GM12892 (cell line): ENCODE measurements at places on chromosomes 11 and 22.

DNA sequence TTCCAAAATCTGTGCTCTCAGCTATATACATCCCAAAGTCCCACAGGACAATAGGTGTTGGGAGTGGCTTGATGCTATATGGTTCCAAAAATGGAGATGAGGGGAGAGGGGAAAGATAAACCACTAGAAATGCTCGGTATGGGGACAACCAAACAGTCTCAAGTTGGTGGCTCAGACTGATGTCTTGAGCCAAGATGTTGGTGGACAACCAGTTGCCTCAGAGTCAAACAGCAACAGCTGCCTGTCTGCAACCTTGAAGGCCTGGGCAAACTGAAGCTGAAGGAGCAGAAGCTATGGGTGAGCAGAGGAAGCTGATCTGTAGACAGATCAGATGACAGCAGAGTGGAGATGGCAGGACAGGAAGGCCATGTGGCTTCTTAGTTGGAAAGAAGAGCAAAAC lies 4.0 kb downstream of the RRP8 start:
- DNase-seq = no peak

DNA sequence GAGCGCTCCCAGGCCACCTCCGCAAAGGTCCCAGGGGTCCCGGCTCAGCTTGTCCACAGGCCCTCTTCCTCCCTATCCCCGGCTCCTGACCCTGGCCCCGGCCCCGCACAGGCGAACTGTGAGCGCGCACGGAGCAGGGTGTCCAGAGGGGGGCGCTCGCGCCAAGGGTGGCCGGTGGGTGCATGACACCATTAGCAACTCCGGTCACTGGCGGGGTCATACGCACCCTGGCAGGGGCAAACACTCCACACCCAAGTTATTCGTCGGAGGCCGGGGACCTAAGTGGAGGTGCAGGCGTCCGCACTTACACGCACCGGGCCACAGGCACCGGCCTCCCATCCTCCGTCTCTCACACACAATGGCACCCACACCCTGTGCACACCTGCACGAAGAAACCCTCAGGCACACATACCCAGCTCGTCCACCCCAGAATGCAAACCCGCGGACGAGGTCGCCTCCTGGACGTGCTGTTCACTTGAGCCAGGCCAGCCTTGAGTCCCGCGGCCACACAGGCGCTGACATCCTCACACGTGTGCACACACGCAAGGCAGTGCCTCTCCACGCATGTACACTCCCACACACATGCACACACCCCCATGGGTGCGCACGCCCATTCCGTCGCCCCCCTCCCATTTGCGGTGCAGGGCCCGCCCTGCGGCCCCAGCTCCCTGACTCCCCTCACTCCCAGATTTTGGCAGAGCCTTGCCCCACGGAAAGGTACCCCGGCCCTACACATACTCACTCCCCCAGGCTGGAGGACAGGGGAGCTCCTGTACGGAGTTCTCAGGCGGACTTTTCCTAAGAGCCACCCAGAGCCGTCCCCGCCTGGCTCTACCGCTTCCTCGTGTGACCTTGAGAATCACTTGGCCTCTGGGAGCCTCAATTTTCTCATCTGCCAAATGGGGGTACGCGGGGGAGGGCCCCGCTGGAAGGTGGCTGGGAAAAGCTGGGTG lies at the start of gene RASGRP2:
Gene RASGRP2, minus strand, starts transcription at position 552 of the 953 bp plus-strand sequence. CDS start 1,276 bp downstream, outside the sequence.
- no peak for DNase-seq

- no peak for DNase-seq
Observed at GRCh38 chr11:42407341-42407740, 904.5 kb upstream of the API5 start.

- no peak for DNase-seq
Observed at GRCh38 chr22:43428521-43428920, 16.7 kb downstream of the MPPED1 start.

- no peak for DNase-seq
Observed at GRCh38 chr22:48821727-48822126, 1005.9 kb downstream of the BRD1 start.

DNA sequence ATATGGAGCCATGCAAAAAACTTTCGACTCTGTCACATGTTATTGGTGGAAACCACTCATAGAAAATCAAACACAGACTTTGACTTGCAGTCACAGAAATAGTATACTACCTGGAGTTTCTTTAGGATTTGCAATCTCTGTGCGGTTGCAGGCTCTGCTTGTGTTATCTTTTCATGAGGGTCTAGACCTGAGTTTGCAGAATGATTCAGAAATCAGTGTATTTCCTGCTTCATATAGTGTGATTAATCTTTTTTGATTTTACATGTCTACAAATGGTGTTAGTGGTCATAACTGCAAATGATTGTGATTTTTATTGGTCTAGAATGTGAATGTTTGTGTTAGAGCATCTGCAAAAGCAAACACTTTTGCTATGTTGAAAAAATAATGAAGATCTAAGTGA lies 690.2 kb downstream of the NTM start:
- DNase-seq = no peak

DNA sequence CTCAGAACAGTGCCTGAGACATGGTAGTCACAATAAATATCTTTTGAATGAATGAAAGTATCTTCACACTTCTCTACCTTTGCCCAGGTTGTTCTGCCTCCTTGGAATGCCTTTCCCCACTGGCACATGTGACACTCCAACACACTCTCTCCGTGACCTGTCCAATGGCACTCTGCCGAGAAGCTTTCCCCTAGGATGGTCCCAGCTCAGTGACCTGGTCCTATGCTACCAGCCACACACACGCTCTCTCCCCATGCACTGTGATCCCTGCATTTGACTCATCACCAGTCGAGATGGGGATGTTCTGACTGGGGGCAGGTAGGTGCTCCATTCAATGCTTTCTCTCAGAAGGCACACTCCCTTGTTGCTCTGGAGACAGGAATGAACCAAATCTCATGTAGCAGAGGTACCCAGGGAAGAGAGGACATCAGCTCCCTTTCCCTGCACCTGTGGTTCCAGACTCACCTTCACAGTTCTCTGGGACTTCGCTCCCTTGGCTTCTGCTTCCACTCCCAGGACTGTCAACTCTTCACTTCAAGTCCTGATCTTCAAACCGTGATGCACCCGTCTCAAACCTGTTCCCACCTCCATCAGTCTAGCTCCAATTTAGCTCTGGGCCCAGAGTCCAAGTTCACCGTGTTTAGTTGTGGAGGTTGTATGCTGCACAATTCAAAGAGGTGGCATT lies 30.7 kb upstream of the LMO1 start:
- DNase-seq = no peak

DNA sequence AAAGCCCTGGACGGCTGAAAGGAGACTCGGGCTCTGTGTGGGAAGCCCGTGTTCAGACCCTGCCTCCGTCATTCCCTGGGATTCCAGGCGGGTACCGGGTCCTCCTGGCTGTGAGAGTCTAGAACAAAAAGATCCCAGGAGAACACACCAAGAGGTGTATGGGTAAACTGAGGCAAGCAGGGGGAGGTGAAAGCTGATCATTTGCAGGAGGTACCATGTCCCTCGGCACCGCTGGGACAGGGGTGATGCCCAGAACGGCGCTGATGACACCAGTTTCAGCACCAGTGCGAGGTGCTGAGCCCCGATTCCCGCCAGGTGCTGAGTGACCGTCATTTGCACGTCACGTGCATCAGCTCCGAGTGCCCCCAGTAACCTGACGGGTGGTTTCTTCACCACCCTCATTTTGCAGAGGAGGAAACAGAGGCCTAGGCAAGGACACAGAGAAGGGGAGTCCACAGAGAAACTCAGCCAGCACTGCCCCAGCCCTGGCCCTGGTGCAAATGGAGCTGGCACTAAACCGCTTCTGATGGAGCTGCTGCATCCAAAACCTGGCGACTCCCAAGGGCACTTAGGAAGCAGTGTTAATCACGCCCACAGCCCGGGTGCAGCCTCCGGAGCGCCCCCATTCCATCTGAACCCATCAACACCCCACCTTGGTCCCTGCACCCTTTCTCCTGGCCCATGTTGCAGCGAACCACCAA lies 16.8 kb downstream of the MACROD1 start:
- no peak for DNase-seq

DNA sequence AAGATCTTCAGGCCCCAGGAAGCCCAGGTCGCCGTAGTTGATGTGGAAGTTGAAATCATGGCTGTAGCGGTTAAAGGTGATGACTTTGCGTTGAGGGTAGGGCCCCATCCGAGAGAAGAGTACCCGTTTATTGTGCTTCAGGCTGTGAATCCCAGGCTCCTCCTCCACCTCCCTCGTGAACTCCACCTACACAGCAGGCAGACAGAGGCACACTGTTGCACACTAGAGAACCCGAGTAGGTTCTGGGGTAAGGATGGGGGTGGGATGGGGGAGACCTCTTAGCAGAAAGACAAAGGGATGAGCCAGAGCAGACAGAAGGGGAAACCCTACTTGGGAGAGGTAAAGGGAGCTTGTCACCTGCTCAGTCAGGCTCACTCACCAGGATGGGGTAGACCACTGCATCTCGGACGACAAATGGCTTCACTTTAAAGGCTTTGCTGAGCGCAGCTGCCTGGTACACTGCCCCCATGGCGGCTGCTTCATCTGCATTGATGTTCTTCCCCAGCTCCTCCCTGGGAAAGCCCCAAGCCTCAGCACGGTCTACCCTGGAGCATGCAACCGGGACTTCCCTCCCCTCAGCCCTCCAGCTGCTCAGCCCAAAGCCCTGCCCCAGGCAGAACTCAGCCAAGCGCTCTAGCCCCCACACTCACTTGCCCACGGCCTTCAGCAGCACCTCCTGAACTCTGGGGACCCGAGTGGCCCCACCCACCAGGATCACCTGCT lies 5.4 kb downstream of the HYOU1 start:
- DNase-seq = no peak

GRCh38 chr11:17471501-17471900 lies 5.1 kb downstream of the ABCC8 start:
- no peak for DNase-seq

DNA sequence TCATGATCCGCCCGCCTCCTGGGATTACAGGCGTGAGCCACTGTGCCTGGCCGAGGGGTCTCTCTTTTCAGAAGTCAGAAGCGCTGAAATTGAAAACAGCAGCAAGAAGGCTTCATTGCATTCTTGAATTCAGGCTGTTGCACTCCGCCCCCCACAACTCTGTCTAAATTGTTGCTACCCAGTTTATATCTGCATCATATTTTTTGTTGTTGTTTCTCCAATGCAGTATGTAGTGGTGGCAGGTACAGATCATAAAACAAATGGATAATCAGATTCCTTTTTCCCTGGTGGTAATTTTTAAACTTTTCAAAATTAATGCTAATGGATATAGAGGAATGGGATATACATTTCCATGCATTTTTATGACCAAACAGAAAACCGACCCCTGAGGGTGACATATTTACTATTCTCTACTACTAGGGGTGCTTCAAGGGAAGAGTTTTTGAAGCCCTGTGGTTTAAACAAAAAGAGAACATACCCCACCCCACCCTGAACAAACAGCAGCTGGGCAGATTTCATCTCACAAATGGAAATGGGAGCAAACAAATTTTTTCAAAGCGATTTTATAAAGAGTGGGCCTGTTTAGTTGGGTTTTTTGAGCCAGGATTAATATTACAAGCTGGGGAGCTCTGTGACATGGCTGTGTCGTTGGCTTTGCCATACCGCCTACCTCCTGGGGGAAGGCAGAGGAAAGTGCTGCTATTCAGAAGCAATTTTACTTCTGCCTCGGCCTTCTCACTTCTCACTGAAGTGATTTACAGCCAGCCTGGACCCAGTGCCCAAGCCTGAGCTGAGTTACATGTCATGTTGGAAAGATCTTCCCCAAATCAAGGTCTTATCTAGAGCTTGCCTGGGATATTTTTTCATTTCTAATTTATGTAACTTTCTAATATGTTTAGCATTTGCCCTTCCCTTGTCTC lies 16.0 kb upstream of the TMA7B start:
- DNase-seq = no peak

DNA sequence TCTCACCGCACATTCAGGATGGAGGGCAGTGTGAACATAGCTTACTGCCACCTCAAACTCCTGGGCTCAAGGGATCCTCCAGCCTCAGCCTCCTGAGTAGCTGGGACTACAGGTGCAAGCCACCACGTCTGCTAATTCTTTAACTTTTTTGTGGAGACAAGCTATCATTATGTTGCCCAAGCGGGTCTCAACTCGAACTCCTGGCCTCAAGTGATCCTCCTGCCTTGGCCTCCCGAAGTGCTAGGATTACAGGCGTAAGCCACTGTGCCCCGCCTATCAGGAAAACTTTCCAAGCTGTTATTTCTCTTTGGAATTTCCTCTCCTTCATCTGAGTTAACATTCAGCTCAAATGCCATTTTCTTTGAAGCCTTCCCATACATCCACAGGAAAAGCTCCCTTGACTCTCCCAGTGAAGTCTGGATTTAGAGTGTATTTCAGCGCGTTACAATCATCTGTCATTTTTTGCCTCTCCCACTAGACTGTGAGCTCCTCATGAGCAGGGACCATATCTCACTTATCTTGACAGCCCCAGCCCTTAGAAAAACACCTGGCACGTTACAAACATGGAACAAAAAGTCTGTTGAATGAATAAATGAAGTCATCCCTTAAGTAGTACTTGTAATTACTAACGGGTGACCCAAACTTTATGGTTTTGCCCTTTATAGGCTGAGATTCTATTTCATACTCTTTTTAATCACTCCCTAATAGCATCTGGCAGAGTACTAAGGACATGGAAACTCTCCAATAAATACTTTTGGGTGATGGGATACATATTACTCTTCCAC lies 2.2 kb downstream of the MRTFA start:
- DNase-seq = no peak

- DNase-seq = no peak
Observed at GRCh38 chr11:119181677-119182412, 3.4 kb upstream of the NHERF4 start.

GRCh38 chr22:36860821-36861659 lies at the start of gene NCF4:
NCF4 (plus strand) TSS chr22:36861006; CDS start chr22:36861172, 166 bp downstream.
- peak; percentile 91 for DNase-seq

GRCh38 chr22:36349726-36350125 lies 38.0 kb downstream of the MYH9 start:
- no peak for DNase-seq

- DNase-seq = no peak
Observed at GRCh38 chr11:40397141-40397540, 1062.3 kb downstream of the LRRC4C start.

DNA sequence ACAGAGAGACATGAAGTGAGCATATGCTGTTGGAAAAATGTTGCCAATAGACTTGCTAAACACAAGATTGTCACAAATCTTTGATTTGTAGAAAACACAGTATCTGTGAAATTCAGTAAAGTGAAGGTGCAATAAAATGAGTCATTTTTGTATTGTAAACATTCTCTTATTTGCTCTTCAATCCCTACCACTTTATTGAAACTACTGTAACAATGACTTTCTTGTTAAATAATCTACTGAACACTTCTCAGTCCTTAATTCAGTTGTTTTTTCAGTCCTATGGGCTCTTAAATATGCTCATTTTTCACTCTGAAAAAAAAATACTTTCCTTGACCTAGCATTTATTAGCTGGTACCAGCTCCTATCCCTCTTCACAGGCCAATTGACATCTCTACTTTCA lies 531.9 kb downstream of the DLG2 start:
- no peak for DNase-seq

DNA sequence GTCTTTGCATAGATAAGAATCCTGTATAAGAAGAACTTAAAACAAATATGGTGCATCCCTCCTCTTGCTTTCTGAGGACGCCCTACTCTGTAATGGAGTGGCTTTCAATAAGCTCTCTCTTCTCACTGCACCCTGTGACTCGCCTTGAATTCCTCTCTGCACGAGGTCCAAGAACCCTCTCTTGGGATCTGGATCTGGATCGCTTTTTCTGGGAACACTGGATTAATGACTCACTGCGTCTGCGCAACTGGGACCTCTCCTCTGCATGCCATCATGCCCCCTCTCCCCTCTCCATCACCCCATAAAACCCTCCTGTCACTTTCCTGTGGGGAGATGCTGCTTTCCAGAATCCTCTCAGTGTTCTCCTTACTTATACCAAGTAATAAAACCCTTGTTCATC lies 15.1 kb upstream of the CABP2 start:
- no peak for DNase-seq

- DNase-seq = peak; percentile 95
Observed at GRCh38 chr22:19854778-19855503, at the start of the genes GNB1L and RTL10. GNB1L (minus strand) TSS chr22:19854874; CDS start chr22:19821355, 33,519 bp downstream. RTL10 (minus strand) TSS chr22:19854874; CDS start chr22:19852261, 2,613 bp downstream.
